ENCODE measurements at places on chromosomes 2 and 18.

- no peak for DNase-seq
These were observed 30.6 kb downstream of the HS1BP3 start for GRCh38 chr2:20620271-20620681.

DNA sequence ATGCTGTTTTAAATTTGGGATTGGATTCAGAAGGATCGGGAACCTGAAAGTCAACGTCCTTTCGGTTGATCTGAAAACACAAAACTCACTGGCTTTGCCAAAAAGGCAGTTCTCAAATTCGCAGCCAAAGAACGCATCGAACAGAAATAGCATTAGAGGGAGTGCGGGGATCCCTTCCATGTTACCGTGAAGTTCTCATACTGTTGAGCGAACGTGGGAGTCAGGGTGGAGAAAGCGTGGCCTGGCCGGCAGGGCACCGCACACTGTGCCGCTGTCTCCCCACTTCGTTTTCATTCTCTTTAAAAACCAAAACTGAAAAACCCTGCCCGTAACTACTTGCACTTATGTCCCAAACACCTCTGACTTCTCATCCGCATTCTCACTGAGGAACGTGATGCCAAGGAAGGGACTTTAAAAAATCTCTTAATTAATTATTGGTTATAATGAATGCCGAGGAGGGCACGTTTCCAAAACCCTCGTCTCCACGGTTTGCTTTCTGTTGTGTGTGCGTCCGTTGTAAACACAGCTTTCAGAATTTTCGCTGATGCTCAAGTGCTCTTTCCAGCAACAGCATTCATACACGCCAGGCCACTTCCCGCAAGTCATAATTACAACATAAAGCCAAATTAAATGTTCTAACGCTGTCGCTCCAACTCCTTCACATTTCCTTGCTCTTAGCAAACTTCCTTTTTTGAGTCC lies 60.9 kb upstream of the TWIST2 start:
- peak; percentile 62 for DNase-seq

- peak; percentile 5 for DNase-seq
These were observed 80.8 kb upstream of the CERS6 start for GRCh38 chr2:168375195-168375798.

- no peak for DNase-seq
These were observed 14.0 kb downstream of the ASB1 start for GRCh38 chr2:238440767-238441166.

DNA sequence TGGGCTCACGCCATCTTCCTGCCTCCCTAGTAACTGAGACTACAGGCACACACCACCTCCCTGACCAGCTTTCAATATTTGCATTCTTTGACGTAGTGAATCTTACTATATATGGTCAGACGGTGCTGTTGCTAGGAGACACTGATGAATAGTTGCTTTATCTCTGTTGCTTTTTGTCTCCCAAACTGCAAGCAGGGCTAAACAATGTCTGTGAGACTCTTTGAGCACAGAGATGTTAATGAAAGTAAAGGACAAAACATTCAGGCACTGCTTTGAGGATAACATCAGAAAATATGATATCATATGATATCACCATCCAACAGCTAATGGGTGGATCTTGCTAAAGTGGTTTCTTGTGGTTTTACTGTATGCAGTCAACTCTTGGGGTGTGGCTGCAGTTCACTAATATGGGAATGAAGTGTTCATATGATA lies 43.0 kb downstream of the EMILIN2 start:
- DNase-seq = no peak

- DNase-seq = peak; percentile 18
These were observed 1.4 kb upstream of the YES1 start for GRCh38 chr18:813172-814071.

DNA sequence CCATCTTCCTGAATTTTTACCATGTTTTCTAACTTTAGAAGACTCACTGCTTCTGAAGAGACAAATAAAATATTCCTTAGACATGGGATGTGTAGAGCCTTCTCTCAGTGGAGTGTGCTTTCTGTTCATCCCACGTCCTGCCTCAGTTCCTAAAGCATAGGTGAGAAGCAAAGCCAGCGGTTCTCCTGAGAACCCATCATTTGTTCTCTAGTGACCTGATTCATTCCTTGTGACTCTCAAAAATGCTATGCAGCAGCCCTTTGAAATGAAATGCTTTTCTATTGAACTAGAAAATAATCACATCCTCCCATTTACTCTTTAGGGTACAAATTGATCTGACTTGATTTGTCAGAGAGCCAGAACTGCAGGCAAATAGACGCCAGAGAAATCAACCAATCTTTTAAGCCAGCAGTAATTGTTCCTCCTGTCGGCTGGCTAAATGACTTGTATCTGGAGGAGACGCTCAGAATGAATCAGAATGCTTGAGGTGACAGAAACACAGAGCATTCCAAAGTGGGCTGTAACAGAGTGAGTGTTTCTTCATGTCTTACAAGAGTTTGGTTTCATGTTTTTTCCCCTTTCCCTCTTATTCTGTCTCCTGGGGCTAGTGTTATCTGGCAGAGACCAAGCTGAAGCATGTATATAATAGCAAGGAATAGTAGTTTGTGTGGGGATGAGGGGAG lies 81.3 kb upstream of the TMEM178A start:
- DNase-seq = peak; percentile 77

DNA sequence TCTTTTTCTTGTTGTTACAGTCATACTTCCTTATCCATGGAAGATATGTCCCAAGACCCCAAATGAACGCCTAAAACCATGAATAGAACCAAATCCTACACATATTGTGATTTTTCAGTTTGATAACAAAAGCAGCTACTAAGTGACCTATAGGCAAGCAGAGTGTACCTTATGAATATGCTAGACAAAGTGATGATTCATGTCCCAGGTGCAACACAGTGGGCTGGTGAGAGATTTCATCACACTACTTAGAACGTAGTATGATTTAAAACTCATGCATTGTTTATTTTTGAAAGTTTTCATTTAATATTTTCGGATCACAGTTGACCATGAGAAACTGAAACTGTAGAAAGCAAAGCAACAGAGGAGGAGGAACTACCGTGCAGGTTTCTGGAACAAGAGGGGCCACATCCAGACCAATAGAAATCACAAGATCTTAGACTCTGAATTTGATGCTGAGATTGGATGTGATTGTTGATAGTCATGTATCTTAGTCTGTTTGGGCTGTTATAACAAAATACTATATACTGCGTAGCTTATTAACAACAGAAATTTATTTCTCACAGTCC lies 470.8 kb upstream of the VRK2 start:
- no peak for DNase-seq

GRCh38 chr2:53208815-53209214 lies 558.8 kb upstream of the CHAC2 start:
- DNase-seq = no peak

- peak; percentile 84 for DNase-seq
These were observed 24.4 kb upstream of the ERMN start for GRCh38 chr2:157349949-157350515.

- DNase-seq = no peak
These were observed 374.6 kb upstream of the LYPD1 start for GRCh38 chr2:133044556-133044955.

DNA sequence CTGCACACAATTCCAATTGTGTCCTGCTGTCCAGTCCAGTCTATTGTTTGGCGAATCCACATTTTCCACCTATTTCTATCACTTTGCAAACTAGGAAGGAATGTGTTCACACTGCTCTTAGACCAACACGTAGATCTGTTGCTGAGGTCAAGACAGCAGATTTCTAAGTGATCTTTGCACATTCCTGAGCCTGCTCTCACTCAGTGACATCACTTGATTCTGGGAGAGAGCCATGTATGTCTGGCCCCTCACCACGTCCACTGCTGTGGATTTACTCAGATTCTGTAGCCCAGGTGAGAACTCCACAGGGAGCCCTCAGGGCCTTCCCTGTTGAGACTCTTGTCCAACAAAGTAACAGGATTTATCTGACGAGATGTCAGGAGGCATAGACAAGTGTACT lies 317.2 kb downstream of the TSN start:
- peak; percentile 59 for DNase-seq

GRCh38 chr18:26919627-26920026 lies 54.1 kb upstream of the AQP4 start:
- peak; percentile 2 for DNase-seq

GRCh38 chr18:47075098-47075883 lies 39.9 kb upstream of the ELOA2 start:
- DNase-seq = peak; percentile 21

GRCh38 chr2:130374587-130375290 lies 18.9 kb downstream of the PTPN18 start:
- DNase-seq = no peak

DNA sequence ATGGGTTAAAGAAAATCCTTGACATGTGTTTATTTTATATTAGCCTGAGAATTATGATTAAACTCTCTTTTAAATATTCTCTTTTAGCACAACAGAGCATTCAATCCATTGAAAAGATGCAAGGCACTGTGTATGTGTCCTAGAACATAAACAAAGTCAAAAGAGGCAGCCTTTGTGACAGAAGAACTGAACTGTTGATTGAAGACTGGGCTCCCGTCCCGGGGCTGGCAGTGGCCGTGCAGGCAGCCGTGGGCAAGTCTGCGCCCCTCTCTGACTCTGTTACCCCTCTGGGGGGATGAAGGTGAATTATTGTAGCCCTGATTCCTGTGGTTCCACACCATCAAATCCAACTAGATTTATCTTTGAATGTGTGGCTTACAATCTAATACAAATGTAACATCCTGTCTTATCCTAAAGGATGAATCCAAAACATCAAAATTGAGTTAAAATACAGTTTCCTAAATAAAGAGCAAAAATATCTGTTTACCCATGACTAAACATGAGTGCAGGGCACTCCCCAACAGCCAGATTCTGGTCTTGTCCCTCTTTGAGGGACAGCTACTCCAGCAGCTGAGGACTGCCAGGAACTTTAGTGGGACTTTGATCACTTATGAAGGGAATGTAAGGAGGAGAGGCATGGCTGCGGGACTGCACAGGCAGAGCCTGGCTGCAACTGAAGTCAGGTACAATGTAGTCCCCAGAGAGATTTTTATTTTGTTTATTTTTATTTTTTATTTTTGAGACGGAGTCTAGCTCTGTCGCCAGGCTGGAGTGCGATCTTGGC lies 37.3 kb upstream of the SH3BP4 start:
- DNase-seq = no peak
